ENCODE measurements at places on chromosomes 5 and 9.

- DNase-seq = no peak
Measured at GRCh38 chr5:58353992-58354391, 105.9 kb downstream of the PLK2 start.

GRCh38 chr5:113495422-113495841 lies 7.2 kb upstream of the MCC start:
- DNase-seq = no peak

- DNase-seq = no peak
Measured at GRCh38 chr5:171575386-171575785, 155.9 kb downstream of the FGF18 start.

- no peak for DNase-seq
Measured at GRCh38 chr9:77679661-77680368, 31.7 kb upstream of the GNA14 start.

DNA sequence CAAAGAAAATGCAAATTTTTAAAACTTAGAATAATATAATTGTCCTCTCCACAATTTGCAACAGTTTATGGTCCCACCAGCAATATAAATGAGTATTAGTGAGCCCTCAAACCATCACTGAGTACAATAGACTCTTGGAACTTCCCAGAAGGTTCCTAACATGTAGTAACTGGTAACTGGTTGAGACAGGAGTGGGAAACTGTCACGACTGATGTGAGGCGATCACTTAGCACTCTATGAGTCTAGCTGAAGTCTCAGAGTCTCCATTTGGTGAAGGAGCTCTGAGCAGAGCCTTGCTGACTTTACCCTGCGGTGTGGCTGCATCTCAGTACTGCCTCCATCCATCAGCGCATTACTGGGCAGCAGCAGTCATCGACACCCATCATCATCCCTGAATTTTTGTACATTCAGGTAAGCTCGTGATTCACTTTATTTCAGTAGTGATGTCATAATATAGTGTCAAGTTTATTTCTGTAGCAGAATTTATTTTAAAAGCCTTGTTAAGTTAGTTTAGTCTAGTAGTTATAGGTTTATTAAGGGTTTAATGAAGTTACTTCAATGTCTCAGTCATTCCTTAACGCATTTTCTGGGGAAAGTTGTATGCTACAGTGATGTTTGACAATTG lies 76.6 kb upstream of the ABCA1 start:
- DNase-seq = no peak

- DNase-seq = no peak
Measured at GRCh38 chr5:173660481-173661280, 44.2 kb upstream of the BOD1 start.

GRCh38 chr5:113040672-113041260 lies 64.2 kb downstream of the DCP2 start:
- DNase-seq = no peak

DNA sequence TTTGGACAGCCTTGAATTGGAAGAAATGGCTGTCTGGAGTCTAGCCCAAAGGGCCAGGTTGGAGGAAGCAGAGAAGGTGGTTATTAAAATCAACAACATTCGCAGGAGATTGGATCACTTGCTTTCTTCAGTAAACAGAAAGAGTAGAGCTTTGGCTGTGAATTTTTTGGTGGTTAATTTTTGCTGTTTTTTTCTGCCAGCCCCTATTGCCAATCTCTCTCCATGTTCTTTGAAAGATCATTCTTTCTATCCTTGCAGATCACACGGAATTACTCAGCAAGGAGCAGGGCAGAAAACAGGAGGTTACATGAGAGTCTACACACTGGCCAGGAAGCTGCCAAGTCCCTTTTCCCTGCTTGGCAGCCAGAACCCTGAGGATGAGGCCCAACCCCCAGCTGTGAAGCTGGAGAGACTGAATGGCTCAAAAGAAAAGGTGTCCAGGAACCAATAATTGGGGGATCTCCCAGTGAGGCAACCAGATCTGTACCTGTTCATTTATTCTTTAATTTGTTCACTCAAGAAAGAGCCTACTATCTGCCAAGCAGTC lies 13.0 kb downstream of the GLRX start:
- DNase-seq = no peak
